ENCODE measurements at places on chromosomes 2 and 18.

GRCh38 chr18:48605408-48605845 lies 66.6 kb downstream of the CTIF start:
- no peak for DNase-seq

- no peak for DNase-seq
These were observed 255.2 kb upstream of the NRP2 start for GRCh38 chr2:205427112-205427511.

DNA sequence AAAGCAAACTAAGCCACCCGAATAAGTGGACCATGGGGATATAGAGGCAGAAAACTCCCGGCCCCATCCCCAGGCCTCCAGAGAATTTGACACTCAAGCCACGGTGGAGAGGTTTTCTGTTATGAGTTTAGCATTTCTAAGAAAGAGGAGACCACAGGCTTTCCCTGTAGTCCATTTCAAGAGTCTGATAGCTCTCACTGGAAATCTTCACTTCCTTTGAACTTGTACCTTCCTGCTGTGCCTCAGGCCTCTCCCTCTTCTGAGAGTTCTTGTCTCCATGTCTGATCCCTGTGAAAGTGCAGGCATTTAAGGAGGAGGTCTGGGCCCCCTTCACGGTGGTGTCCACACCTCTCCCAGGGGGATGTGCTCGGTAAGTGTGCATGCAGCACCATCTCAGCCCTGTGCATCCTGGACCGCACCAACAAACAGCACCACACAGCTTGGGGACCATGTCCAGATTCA lies 113.7 kb downstream of the BCL2 start:
- no peak for DNase-seq

DNA sequence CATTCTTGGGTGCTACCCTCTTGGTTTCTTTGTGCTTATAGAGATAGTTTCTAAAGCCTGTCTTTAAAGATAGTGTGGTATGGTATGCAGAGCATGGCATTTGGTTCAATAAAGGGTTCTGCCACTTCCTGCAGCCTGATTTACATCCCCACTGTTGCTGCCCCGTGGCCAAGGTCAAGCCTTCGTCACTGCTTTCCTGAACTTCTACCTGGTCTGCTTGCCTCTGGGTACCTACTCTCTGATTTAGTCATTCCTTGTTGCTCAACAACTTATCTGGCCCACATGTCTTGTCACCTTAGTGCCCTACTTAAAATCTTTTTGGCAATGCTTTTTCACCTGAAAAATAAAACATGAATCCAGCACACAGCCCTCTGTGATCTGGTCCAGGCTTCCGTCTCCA lies 352.9 kb downstream of the LPIN1 start:
- no peak for DNase-seq

DNA sequence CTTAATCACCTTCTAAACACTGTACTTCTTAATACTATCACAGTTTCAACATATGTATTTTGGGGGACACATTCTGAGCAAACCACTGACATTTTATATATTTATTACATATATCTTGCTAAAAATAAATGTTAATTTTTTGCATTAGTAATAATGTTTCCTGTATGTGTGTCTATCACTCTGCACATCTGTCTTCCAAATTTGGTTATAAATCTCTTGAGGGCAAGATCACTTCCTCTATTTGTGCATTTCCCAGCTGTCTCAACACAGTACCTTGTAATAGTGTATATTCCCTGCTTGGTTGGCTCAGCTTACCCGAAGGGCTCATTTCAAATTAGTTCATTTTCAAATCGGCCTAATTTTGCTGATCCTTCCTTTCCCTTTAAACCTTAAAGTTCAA lies 617.1 kb upstream of the GYPC start:
- DNase-seq = no peak

- no peak for DNase-seq
These were observed 176.1 kb downstream of the KLHL29 start for GRCh38 chr2:23561088-23561487.

DNA sequence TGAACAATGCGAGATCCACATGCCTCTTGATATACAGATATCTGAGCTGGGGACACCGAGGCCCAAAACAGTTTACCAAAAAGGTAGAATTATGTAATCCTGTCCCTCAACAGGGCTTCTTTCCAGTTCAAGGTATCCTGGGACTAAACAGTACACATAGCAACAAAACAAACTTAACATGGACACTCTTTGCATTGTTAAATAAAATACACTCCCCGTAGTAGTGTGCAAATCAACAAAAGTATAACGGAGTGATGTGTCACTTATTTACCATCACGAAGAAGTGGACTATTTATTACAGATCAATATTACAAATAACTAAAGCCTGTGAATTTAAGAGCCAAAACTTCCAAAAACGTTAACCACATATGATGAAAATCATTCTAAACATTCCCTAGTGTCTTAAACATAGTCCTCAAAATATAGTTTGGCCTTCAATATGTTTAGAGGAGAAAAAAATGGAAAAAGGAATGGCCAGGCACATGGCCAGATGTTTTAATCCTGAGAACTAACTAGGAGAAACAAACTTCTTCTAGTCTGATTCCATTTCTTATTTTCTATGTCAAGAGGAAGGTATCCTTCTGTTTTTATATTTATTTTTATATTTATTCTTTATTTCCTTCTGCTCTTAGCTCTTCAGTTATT lies 377.5 kb downstream of the OSR1 start:
- no peak for DNase-seq
